ENCODE measurements at places on chromosomes 13 and 19. TPM values are rescaled to one million over a fixed set of nuclear protein-coding genes. Genes with fewer than 3 reads are reported as not detected.

Gene LRCH1
- 9.8 TPM for total RNA-seq

Gene LHB
- total RNA-seq = not detected

Gene PPP1R13L
- total RNA-seq = 37.0 TPM

Gene ZNF491
- total RNA-seq = not detected

Gene GTF3A
- 100 TPM for total RNA-seq

Gene BBC3
- total RNA-seq = 13.9 TPM

Gene FBXW9
- total RNA-seq = 13.2 TPM

Gene CPT1C
- 13.2 TPM for total RNA-seq

Gene TTC9B
- total RNA-seq = 0.29 TPM

Gene PSG7
- 0.07 TPM for total RNA-seq

Gene ACTN4
- total RNA-seq = 1,220 TPM

Gene ARHGAP33
- total RNA-seq = 4.9 TPM

Gene LILRB5
- 0.05 TPM for total RNA-seq

Gene IGFL2
- 0.52 TPM for total RNA-seq

Gene LIN37
- total RNA-seq = 21.4 TPM

Gene CEACAM20
- total RNA-seq = not detected

Gene CYP4F8
- not detected for total RNA-seq

Gene TMPRSS9
- total RNA-seq = 0.03 TPM

Gene SLITRK6
- 0.29 TPM for total RNA-seq

Gene ARHGEF7
- total RNA-seq = 20.5 TPM

Gene KIR2DL3
- total RNA-seq = not detected

Gene SIGLECL1
- not detected for total RNA-seq

Gene WDR88
- not detected for total RNA-seq

Gene PSG1
- 0.30 TPM for total RNA-seq

Gene PPM1N
- total RNA-seq = 9.3 TPM

Gene CD22
- 0.95 TPM for total RNA-seq

Gene KASH5
- total RNA-seq = not detected

Gene BEST2
- 0.22 TPM for total RNA-seq

Gene C19orf81
- total RNA-seq = 4.3 TPM

Gene ZNF90
- not detected for total RNA-seq

Gene DNAAF3
- 5.7 TPM for total RNA-seq

Gene CEACAM1
- 2.4 TPM for total RNA-seq

Gene RNF113B
- total RNA-seq = not detected

Gene PCSK4
- total RNA-seq = 1.2 TPM

Data from A549 treated with GW870086 at 1 μM for 4 hours (cell line).